ENCODE measurements at places on chromosomes 7 and 10.
A peak's percentile ranks its signal among the peaks of the same experiment; 100 is the strongest.

DNA sequence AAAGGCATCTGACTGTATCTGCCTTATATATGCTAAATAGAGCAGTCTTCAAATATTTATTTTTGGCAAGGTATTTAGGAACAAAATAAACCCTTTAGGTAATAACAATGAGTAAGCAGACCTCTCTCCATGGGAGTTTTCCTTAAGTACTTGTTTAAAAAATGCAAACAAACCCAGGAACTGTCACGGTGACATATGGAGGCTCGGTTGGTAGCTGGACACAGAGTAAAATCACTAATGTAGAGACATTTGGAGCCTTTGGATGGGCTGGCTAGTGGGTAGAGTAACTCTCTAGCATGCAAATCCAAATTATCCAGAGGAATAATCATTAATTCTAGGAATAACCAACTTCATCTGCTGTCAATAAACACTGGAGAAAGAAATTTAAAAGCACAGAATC, 71.6 kb upstream of the LAMB4 start:
- no peak for DNase-seq

DNA sequence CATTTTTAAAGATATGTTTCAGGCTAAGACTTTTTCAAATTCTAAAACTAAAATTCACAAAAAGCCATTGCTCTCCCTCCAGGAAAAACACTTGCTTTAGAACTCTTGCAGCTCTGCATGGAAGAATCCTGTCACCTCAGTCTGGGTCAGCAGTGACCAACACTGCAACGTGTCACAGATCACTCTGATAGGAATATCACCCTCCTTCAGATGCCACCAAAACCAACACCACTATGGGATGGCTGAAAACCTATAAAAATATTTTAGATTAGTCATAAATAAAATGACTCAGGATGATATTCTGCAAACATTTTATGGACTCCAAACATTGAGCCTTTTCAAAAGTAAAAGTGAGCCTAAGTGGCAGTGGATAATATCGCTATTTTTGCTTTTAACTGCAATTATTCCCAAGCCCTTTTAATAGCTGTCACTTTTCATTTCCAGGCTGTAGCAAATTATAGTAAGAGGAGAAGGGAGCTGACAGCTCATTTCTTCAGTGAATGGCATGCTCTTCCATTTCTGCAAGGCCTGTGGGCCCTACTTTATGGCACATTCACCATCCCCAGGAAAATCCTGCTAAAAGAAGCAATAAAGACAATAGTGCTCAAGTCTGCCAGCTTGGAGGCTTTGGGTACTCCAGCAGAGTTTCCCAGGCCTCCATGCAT, 21.3 kb downstream of the ELMO1 start:
- DNase-seq = no peak

- DNase-seq = peak; percentile 99
Measured at GRCh38 chr7:140625908-140626868, 14.4 kb downstream of the DENND2A start.

DNA sequence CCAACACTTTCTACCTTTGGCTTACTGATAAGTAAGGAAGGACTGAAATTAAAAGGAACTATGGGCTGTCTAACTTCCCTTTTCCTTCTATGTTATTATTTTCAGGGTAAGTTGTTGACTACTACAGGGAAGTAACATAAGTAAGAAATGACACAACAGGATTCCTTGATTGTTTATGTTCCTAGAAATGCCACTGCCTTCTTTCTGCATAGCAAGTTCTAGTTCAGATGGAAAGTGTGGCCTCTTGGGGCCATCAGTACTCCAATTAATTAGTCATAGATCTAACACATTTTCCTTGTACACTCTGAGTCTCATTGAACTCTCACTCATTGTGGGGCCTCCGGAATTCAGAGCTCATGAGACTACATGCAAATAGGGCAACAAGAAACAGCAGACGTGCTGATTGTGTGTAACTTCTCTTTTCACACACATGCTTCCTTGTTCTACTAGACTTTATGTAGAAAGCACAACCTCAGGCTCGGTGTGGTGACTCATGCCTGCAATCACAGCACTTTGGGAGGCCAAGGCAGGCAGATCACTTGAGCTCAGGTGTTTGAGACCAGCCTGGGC, 35.3 kb upstream of the HIBADH start:
- peak; percentile 42 for DNase-seq

DNA sequence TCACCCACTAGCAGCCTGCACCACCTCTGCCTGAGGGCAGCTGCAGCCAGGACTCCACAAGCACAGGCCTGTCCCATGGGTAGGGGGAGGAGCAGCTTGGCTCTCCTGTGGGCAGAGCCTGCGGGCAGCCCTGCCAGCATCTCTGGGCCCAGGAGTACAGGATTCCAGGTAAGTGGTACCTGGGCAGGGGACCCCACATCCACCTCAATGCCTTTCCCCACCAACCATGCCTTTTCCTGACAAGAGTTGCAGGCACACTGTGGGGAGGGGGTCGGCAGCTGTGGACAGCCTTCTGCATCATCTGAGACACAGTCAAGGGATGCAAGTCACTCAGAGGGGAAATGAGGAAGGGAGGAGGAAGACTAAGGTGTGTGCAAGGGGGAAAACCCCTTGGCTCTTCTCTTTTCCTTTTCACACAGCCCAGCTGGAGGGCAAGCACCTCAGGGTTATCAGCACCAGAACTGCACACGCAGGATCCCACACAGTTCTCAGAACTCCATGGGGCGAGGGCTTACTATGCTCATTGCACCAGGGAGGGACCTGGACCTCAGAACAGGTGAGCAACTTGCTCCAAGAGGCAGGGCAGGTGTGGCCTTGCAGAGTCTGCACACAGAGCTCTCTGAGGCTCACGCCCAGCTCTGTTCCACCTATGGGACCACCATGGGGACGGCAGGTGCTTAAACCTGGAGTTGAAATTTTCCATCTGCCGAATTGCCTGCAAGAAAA, 16.5 kb upstream of the ANTXRL start:
- no peak for DNase-seq

Data from fibroblast of skin of right quadriceps (primary cell).